ENCODE measurements at places on chromosomes 6 and 20.

GRCh38 chr6:1789092-1789491, 179.4 kb downstream of the FOXC1 start:
- DNase-seq = no peak

DNA sequence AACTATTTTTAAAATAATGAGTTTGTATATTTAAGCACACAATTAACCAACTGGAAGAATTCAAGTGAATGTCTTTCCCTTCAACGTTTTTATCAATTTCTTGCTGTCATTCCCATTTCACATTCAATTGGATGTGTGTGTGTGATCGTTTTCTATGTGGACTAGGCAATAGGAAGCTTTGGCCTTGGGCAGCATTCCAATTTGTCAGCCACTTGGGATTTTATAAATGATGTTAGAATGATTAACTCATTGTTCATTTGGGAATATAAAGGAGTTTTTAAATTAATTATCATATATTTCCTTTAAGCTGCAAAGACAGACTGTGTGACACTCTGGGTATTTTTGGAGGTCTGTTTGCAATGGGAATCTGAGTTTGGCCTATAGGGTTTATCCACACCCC, 162.4 kb downstream of the COL9A1 start:
- DNase-seq = no peak

- no peak for DNase-seq
Observed at GRCh38 chr6:37653933-37654565, 43.6 kb downstream of the MDGA1 start.

- DNase-seq = no peak
Observed at GRCh38 chr6:8839626-8840025, 404.3 kb upstream of the SLC35B3 start.

Data from activated naive CD4-positive, alpha-beta T cell (primary cell).